Activated CD8-positive, alpha-beta T cell treated with anti-CD3 and anti-CD28 coated beads, Interleukin-2, amount 10 ng/mL, durations not matched to agents 7 days and 5 days (primary cell): ENCODE measurements at places on chromosomes 7 and 10.
A peak's percentile ranks its signal among the peaks of the same experiment; 100 is the strongest.

DNA sequence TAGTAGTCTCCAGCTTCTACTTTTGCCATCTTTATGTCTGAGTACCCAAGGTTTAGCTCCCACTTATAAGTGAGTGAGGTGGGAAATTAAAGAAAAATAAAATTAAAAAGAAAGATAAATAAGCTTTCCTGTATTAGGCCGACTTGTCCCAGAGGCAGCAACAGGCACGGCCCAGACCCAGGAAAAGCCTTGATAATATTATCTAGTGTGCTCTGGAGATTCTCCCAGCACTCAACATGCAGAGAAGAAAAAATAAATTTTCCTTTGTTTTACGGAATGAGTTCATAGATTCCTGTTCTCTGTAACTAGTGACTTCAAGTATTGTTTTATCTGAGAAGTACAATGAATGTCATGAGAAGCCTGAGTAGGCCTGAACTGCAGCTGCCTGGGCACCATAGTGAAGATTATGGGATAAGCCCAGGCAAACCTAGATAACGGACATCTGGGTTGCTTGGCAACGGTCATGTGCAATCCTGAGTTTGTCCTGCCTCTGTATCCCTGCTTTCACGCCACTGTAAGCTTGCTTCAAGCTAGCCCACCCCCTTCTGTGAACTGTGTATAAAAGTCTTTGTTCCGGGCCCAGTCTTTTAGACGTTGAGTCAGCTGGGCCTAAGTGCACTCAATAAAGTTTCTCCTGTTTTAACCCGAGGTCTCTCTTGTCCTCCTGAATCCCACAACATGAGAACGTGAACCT, 6.4 kb downstream of the ATE1 start:
- no peaks in the 10 kb centered on the region for H3K4me1 ChIP-seq
- H3K27ac ChIP-seq: no peak overlapping the region
- no peaks in the 10 kb centered on the region for H3K27me3 ChIP-seq
- DNase-seq: no peak

DNA sequence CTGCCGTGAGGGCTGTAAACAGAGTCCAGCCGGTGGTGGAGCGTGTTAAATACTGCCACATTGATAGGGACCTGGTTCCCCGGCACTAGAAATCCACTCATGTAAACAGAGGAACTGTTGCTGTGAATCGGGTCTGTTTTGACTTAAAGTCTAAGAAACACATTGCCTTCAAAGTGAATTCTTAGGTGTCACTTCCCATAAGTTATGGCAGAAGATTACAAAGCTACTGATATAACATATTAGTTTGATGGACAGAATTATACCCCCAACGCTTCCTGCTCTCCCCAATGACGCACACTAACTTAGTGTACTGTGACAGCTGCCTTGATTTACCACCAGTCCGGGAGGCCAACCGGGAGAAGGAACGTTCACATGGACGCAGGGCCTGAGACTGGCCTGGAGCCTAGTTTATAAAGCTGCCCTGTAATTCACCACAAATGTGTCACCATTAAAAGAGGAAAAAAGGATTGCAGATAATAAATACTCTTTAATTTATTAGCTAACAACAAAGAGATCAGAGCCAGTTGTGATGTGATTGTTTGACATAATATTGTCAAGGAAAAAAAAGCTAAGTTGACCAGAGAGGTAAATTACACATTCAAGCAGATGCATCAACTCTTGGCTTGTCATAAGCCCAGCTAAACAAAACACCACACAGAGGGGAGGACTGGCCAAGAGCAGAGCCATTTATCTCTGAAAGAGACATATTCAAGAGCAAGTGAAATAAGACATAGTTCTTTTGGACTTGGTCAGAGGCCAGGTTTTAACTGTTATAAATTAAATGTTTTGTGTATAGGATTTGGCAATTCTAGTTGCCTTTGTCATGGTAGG, 820.6 kb downstream of the LRMDA start:
- H3K36me3 ChIP-seq: no peaks in the 10 kb centered on the region
- H3K27me3 ChIP-seq: no peaks in the 10 kb centered on the region
- no peak for DNase-seq
- H3K4me3 ChIP-seq: no peak overlapping the region
- H3K4me1 ChIP-seq: no peaks in the 10 kb centered on the region
- no peak overlapping the region for H3K27ac ChIP-seq

GRCh38 chr7:4297165-4297917, 384.8 kb upstream of the FOXK1 start:
- no peak overlapping the region for H3K4me3 ChIP-seq
- H3K36me3 ChIP-seq: no peaks in the 10 kb centered on the region
- no peaks in the 10 kb centered on the region for H3K4me1 ChIP-seq
- H3K27ac ChIP-seq: no peak overlapping the region
- no peaks in the 10 kb centered on the region for H3K27me3 ChIP-seq
- DNase-seq: no peak

DNA sequence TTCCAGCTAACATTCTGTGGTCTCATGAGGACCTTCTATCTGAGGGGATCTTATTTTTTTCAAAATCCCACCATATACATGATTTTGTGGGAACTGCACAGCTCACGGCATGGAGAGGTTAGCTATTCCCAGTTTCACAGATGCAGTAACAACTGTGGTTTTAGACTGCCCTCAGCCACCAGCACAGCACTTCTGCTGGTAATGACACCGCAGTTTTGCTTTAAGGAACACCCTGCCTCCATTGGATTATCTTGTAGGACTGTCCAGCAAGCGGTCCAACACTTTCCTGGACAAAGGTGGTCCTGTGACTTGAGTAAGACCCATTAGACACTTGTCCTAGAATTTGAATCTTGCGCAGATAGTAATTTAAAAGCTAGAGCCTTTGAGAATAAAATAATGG, 65.3 kb upstream of the SMNDC1 start:
- no peak for DNase-seq
- H3K4me3 ChIP-seq: no peak overlapping the region
- no peaks in the 10 kb centered on the region for H3K36me3 ChIP-seq
- H3K4me1 ChIP-seq: peaks cover 32% of the 10 kb centered on the region
- no peak overlapping the region for H3K27ac ChIP-seq

- H3K27me3 ChIP-seq: no peaks in the 10 kb centered on the region
- no peak overlapping the region for H3K4me3 ChIP-seq
- H3K4me1 ChIP-seq: peaks cover 7% of the 10 kb centered on the region
- peaks cover 12% of the 10 kb centered on the region for H3K36me3 ChIP-seq
- peak; percentile 26 for DNase-seq
Observed at GRCh38 chr10:16470747-16471146, 33.9 kb downstream of the PTER start.

DNA sequence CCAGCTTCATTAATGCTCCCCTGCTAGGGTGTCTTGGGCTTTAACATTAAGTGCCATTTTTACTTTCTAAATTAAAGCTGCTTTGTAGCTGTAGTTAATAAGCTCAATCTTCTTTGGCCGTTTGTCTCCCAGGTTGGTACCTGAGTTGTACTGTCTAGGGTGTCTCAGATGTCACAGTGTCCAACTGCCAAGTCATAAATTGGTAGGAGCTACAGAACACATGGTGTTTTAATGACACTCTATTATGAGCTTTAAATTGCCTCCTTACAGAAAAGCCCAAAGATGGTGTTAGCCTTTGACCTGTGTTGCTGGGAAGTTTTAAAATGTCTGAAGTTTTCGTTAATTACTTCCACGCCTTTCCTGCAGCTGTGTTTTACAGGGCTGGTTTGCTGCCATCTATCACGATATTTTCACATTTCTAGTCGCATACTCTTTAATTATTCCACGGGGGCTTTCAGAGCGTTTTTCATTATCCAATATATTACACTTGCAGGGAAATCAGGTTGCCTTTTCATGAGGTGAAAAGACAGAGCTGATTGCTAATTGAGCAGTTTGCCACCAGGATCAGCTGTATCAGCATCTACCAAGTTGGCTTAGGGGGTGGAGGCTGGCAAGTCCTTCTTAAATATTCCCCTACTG, 247.8 kb upstream of the PLPP4 start:
- H3K36me3 ChIP-seq: no peaks in the 10 kb centered on the region
- H3K27me3 ChIP-seq: no peaks in the 10 kb centered on the region
- H3K27ac ChIP-seq: no peak overlapping the region
- H3K4me3 ChIP-seq: no peak overlapping the region

DNA sequence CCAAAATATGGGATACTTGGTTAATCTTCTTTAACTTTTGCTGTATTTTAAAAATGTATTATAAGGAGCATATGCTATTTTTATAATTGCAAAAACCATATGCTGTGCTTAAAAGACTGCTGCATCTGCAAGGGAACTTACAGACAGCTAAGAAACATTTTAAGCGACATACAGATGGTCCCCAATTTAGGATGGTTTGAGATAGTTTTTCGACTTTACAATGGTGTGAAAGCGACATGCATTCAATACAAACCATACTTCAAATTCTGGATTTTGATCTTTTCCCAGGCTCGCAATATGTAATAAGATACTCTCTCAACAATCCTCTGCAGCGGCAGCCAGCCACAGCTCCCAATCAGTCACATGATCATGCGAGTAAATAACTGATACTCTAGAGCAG, 73.2 kb downstream of the SHTN1 start:
- H3K27ac ChIP-seq: no peak overlapping the region
- no peak overlapping the region for H3K4me3 ChIP-seq
- no peaks in the 10 kb centered on the region for H3K4me1 ChIP-seq
- no peaks in the 10 kb centered on the region for H3K36me3 ChIP-seq
- H3K27me3 ChIP-seq: no peaks in the 10 kb centered on the region

DNA sequence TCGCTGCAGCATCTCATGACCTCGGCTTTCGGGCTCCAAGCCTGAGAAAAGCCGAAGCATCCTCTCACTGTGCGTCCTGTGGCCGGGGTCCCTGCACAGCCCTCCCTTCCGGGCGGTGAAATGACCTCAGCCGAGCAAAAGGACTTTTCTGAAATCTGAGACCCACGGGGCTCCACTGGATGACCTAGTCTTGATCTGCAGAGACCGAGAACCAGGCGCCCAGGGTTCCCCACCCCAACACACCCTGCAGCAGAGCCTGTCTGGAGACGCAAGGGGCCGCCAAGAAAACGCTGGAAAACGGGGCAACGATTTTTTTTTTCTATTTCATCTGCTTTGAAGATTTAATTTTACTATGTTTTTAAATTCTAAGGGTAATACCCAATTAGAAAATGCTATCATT, 31.7 kb downstream of the NPS start:
- H3K4me3 ChIP-seq: no peak overlapping the region
- H3K27me3 ChIP-seq: no peaks in the 10 kb centered on the region
- no peak for DNase-seq
- no peak overlapping the region for H3K27ac ChIP-seq

GRCh38 chr7:136956671-136957070, 88.2 kb downstream of the CHRM2 start:
- no peak overlapping the region for H3K27ac ChIP-seq
- no peak overlapping the region for H3K4me3 ChIP-seq
- no peaks in the 10 kb centered on the region for H3K27me3 ChIP-seq
- H3K4me1 ChIP-seq: no peaks in the 10 kb centered on the region
- no peaks in the 10 kb centered on the region for H3K36me3 ChIP-seq

- H3K27me3 ChIP-seq: no peaks in the 10 kb centered on the region
- no peak for DNase-seq
- H3K4me1 ChIP-seq: no peaks in the 10 kb centered on the region
Observed at GRCh38 chr10:127699311-127699710, 37.7 kb upstream of the FOXI2 start.

GRCh38 chr7:30658479-30659074, 23.7 kb downstream of the CRHR2 start:
- no peak for DNase-seq
- no peak overlapping the region for H3K27ac ChIP-seq
- H3K36me3 ChIP-seq: no peaks in the 10 kb centered on the region
- no peak overlapping the region for H3K4me3 ChIP-seq
- no peaks in the 10 kb centered on the region for H3K4me1 ChIP-seq

DNA sequence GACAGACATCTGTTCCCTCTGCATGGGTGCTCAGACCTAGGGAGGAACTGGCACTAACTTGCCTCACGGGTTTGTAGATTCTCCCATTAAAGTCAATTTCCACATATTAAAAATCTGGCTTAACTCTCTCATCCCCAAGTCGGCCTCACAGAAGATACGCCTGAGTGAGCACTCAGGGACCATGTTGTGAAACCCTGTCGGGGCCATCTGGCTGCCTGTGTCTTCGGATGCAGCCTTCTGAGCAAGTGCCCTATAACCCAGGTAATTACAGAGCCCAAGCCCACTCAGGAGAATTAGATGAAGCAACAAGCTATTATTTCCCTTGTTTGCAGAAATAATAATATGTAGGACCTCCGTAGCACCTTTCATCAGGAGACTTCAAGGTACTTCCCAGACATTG, 219.3 kb upstream of the GLI3 start:
- H3K27me3 ChIP-seq: no peaks in the 10 kb centered on the region
- H3K4me1 ChIP-seq: no peaks in the 10 kb centered on the region
- H3K4me3 ChIP-seq: no peak overlapping the region
- no peak overlapping the region for H3K27ac ChIP-seq

DNA sequence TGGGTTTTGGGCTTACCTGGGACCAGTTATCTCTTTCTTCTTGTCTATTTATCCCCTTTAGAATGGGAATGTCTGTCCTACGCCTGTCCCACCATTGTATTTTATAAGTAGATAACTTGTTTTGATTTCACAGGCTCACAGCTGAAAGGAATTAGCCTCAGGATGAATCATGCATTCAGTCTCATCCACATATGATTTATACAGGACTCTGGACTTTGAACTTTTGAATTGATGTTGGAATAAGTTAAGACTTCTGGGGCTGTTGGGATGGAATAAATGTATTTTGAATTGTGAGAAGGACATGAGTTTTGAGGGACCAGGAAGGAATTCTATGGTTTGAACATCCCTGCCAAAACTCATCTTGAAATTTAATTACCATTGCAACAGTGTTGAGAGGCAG, 112.6 kb downstream of the AMPH start:
- H3K27ac ChIP-seq: no peak overlapping the region
- no peak for DNase-seq
- H3K4me1 ChIP-seq: no peaks in the 10 kb centered on the region
- no peaks in the 10 kb centered on the region for H3K27me3 ChIP-seq
- no peak overlapping the region for H3K4me3 ChIP-seq

GRCh38 chr10:13792006-13792405, 205.2 kb downstream of the PRPF18 start:
- H3K27ac ChIP-seq: no peak overlapping the region
- DNase-seq: no peak
- H3K4me1 ChIP-seq: peaks cover 20% of the 10 kb centered on the region

DNA sequence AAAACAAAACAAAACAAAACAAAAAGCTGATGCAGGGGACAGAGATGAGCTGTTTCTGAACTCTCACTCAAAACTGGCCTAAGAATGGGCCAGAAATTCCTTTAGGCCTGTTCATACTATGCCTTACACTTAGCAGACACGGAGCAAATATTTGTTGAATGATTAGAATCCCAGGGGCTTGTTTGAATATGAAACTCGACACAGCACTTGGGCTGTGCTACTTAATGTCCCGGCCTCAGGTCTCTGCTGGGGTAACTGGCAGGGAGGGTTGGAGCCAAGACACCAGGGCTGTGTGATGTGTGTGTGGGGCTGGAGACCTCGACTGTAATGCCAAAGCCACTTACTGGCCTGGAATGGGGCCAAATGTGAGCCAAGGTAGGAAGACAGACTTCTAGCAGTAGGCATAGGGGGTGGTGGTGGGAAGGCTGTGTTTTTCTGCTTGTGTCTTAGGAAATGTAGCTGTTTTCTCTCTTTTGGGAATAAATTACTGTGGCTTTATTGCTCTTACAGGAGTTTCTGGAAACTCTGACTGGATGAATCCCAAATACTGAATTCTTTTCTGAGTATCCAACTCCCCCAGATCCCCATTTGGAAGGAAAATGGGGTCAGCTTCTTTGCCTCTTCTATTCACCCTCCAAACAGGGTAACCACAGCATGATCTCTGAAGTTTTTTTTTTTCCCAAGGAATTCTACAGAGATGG, 66.7 kb downstream of the EMX2 start:
- no peak for DNase-seq
- no peaks in the 10 kb centered on the region for H3K4me1 ChIP-seq
- H3K36me3 ChIP-seq: no peaks in the 10 kb centered on the region
- no peaks in the 10 kb centered on the region for H3K27me3 ChIP-seq
